ENCODE measurements at places on chromosomes 12 and 14.

DNA sequence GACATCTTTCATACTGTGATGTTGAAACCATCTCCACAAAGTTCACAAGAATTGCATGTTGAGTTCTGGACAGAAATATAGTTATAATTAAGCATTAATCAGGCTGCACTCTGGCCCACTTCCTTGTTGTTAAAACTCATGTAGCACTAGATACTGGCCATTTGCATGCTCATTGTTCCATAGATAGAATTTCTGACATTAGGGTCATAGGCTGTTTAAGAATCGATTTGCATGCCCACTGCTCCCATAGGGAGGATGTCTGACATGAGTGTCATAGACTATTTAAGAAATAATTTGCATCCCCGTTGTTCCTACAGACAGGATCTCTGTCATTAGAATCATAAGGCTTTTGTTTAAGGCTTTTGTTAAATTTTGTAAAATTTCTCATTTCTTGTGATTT is 50.2 kb downstream of the MYF5 start:
- DNase-seq = no peak

DNA sequence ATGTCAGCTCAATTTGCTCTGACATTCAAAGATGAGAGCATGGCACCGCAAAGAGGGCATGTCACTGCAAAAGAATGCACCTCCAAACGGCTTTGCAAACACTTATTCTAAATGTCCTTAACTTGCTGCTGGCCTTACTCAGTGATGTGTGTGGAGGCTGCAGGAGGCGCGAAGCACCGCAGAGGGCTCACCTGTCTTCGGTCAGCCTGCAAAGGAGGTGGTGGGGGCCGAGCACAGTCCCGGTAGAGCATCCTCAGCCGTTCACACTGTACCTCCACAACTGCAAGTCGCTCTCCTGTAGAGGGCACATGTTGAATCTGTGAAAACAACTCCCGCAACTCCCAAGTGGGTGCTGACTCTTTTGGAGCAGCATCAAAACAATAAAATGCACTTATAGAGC is 93.8 kb downstream of the TRAFD1 start:
- no peak for DNase-seq

- no peak for DNase-seq
These were observed 374.4 kb downstream of the ZFP36L1 start for GRCh38 chr14:68418174-68419118.

DNA sequence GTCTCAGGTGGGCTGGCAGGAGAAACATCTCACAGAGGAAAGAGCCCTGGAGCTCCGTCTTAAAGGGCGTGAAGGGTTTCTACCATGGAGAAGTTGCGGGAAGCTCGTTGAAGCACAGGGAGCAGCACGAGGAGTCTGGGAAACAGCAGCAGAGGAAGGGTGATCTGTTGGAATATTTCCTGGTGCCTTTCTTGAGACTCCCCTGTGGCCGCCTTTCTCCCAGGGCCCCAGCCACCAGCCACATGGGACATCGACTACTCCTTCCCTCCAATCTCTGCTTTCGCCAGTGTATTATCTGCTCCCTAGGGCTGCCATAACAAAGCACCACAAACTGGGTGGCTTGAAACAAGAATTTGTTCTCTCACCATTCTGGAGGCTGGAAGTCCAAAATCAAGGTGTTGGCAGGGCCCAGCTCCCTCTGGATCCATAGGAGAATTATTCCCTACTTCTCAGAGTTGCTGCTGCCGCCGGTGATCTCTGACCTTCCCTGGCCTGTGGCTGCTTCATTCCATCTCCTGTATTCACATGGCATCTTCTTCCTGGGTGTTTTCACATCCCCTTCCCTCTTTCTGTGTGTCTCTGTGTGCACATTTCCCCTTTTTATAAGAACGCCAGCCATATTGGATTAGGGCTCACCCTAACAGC is 152.8 kb upstream of the GSC start:
- no peak for DNase-seq

DNA sequence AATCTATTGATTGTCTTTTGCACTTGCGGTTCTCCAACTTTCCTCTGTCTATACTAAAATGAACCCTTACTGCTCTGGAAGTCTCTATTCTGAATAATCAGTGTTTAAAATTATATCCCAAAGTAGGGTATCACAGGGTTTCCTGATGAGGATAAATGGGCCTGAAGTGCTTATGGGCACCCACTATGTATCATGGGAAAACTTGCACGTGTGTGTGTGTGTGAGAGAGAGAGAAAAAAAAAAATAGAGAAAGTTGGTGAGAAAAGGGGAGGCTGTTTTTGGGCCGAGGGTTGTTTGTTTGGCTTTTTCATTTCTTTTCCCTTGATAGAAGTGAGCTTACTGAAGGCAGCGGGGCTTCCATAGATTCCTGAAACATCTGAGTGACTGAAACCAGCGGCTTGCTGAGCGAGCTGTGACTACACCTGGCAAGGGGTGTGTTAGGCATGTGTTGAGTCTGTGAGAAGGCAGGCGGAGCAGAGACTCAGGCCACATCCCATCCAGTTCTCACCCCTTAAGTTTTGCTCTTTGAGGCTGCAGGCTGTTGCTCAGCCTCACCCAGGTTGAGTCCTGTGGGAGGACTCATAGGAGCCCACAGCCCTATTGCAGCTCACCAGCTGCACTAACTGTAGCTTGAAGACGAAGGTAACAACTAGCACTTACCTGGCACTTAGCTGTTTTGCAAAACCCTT is 17.2 kb downstream of the PPFIBP1 start:
- DNase-seq = no peak

DNA sequence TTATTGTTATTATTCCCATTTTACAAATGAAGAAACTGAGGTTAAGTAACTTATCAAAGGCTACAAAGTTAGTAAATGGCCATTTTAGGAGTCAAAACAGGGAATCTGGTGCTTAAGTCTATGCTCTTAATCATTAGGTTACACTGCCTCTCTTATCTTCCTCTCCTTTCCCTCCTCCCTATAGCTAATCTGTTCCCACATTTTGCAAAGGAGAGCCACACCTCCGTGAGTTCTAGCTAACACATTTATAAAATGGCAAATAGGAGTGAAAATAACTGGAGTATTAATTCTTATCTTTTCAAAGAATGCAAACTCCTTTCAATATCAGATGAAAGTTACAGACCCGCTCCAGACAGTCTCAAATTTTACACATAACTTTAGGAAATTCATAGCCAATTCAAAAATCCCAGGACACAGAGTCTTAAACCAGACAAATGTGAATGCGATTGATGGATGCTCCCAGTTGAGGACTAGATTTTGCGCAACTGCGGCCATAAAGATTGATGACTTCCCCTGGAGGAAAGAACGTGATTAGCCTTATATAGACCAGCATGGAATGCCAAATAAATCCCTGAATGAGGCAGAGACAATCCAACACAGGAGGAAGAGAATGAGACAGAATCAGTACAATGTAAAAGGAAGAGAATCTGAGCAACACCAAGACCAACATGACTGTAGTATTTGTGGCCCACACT is 225.0 kb upstream of the ARID2 start:
- no peak for DNase-seq

DNA sequence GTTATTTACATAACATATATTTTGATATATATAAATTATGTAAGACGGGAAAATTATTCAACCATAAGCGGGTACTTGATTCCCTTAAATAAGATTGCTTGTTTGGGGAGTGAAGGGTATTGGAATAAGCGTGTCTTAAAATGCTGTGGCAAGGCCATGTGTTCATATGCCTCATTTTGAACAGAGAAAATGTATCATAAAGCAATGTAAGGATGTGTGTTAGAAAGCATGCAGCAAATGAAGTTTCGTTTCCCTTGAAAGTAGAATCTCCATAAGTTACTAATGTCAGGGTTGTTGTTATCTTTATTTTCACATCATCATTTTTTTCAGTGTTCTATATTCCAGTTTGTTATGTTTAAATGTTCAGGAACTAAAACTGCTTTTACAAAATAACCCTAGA is 465.6 kb downstream of the FOXG1 start:
- no peak for DNase-seq

DNA sequence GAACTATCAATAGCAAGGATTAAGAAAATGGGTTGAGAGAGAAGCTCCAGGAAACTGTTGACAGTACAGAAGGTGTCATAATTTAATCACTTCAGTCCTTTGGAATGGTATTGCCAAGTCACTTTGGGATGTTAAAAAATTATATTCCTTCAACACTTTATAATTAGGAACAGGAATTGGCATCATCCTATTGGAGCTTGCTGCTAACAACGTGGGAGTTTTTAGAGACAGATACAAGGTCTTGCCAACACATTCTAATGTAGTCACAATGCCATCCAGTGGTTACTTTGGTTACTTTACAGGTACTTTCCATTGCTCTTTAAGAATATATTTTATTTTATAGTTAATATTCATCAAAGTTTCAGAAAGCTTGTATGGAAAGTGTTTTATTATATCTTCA is 310.1 kb downstream of the SYT1 start:
- DNase-seq = peak; percentile 56

GRCh38 chr12:24011927-24012507 is 62.5 kb upstream of the SOX5 start:
- DNase-seq = no peak

- peak; percentile 71 for DNase-seq
These were observed 578 bp downstream of the DCAF5 start for GRCh38 chr14:69152181-69152901.

- DNase-seq = no peak
These were observed 57.1 kb downstream of the FBXO34 start for GRCh38 chr14:55328317-55328716.

DNA sequence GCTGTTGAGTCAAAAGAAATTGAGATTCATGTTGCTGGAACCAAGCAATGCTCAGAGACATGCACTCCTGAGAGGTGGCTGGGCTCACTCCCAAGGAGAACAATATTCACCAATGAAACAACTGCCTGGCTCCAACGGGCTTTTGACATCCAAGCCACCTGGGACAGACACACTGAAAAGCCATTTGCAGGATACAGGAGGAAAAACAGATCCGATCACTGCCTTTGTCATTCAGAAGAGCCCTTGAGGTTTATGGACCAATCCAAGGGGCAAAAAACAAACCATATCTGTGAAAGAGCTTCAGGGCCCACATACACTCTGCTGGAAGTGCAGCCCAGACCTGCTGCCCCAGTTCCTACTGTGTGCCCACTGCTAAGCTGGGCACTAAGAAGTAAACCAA is 277.5 kb downstream of the NUAK1 start:
- no peak for DNase-seq

- peak; percentile 78 for DNase-seq
These were observed 2.2 kb upstream of the CSAD start for GRCh38 chr12:53182903-53183302.

GRCh38 chr12:128664501-128664900 is 159.3 kb downstream of the SLC15A4 start:
- DNase-seq = no peak

- DNase-seq = no peak
These were observed 29.8 kb downstream of the AMN start for GRCh38 chr14:102952276-102952675.

DNA sequence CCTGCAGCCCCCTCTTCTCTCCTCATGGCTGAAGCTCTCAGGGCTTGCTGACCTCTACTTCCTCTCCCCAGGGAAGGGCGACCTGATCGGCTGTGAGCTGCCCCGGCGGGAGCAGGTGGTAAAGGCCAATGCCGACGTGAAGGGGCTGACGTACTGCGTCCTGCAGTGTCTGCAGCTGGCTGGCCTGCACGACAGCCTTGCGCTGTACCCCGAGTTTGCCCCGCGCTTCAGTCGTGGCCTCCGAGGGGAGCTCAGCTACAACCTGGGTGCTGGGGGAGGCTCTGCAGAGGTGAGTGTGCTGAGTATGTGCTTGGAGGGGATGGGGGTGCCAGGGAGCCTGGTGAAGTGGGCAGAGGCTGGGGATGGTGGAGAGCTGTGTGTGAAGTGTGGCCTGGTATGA is 13.7 kb downstream of the MCRS1 start:
- no peak for DNase-seq

DNA sequence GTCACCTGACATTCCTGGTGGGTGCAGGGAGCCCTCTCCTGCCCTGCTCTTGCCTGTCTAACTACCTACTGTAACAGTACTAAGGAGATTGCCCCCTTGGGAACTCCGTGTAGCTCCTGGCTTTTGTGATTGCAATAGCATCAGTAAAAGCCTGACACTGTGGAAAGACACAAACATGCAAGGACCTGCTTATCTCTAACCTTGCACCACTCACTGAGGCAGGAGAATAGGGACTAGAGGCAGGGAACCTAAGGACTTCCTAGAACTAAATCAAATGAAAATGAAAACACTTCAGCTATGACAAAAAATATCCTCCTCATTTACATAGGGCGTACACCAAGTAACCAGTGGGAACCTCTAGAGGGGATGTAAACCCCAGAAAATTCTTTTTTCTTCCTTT is 28.5 kb downstream of the TUBA1A start:
- DNase-seq = peak; percentile 51

GRCh38 chr12:95953000-95953399 is 9.9 kb downstream of the AMDHD1 start:
- DNase-seq = peak; percentile 24

- DNase-seq = no peak
These were observed 12.2 kb downstream of the POLR3B start for GRCh38 chr12:106369624-106370346.

- DNase-seq = no peak
These were observed 49.6 kb downstream of the HNRNPC start for GRCh38 chr14:21219561-21220111.

DNA sequence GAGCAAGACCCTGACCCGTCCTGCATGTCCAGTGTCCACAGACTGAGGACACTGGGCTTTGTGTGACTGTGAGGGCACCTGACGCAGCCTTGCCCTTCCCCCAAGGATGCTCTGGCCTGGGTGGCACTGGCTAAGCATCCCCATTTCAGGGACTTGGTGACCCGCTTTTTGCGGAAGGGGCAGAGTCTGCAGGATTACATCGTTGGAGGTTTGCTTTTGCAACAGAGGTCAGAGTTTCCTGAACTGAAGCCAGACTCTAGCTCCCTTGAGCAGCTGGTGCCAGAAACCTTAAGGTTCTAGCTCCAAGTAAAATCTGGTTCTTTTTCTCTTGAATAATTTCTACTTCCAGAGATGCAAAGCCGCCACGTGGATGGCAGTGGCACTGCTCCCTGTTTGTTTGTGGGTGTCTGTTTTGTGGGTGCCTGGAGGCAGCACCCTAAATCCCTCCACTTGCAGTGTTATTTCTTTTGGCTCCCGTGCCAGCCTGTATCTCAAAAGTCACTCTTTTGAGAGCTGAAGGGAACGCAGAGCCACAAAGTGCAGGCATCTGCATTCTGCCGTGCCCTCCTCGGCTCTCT is 184.7 kb downstream of the TSPAN9 start:
- DNase-seq = no peak

DNA sequence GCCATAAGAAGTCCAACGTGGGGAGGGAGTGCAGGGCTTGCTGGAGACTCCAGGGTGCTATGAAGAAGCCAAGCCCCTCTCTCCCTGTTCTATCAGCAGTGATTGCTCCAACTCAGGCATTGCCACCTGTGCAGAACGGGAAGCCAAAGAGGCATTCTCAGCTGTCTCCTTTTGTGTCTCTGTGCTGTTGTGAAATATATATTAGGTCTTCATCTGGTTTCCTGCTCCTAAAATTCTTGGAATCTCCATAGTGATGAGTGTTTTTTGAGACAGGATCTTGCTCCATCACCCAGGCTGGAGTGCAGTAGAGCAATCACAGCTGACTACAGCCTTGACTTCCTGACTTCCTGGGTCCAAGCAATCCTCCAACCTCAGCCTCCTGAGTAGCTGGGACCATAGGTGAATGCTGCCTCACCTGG is 51.2 kb upstream of the AEBP2 start:
- DNase-seq = no peak

- no peak for DNase-seq
These were observed 37.8 kb downstream of the GALNT9 start for GRCh38 chr12:132291402-132292175.

- DNase-seq = peak; percentile 3
These were observed 24.1 kb downstream of the DMAC2L start for GRCh38 chr14:50335989-50336824.

GRCh38 chr14:99101855-99102461 is 170.0 kb downstream of the BCL11B start:
- no peak for DNase-seq

- DNase-seq = no peak
These were observed 19.6 kb upstream of the ATP5MC2 start for GRCh38 chr12:53695152-53696145.
